Smooth muscle cell of the pulmonary artery (primary cell): ENCODE measurements at places on chromosomes 2 and 18. TPM values are rescaled to one million over a fixed set of nuclear protein-coding genes. Genes with fewer than 3 reads are reported as not detected.

CNTNAP5 gene
- not detected in 2 replicates for total RNA-seq

AKAIN1 gene
- not detected in 2 replicates for total RNA-seq

CNGA3 gene
- total RNA-seq: not detected in 2 replicates

MYO7B gene
- total RNA-seq: 0.10 and 0.13 TPM in 2 replicates

HOXD13 gene
- not detected in 2 replicates for total RNA-seq

ORC2 gene
- 13.6 and 14.5 TPM in 2 replicates for total RNA-seq

GREB1 gene
- total RNA-seq: 0.17 and 0.52 TPM in 2 replicates

CCDC148 gene
- total RNA-seq: 0.43 and 1.1 TPM in 2 replicates
